ENCODE measurements at places on chromosomes 7 and 10.

GRCh38 chr7:151150388-151150787, 17.1 kb downstream of the GBX1 start:
- no peak for DNase-seq

- peak; percentile 98 for DNase-seq
These were observed 8.5 kb upstream of the METTL27 start for GRCh38 chr7:73850781-73851207.

DNA sequence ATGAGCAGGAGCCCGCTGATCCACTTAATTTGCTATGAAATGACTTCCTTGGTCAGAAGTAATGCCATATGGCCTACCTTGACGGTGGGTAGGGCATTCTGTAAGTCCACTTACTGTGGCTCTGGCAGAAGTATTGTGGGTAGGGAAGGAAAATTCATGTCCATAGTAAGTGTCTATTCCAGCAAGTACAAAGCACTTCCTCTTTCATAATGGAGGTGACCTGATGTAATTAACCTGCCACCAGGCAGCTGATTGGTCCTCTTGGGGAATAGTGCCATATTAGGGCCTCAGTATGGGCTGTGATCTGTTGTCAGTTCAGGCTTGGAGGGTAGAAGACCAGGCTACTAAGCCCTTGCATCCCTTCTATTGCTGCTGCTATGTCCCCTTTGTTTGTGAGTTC, 103.9 kb downstream of the SLC37A3 start:
- DNase-seq, result no peak

DNA sequence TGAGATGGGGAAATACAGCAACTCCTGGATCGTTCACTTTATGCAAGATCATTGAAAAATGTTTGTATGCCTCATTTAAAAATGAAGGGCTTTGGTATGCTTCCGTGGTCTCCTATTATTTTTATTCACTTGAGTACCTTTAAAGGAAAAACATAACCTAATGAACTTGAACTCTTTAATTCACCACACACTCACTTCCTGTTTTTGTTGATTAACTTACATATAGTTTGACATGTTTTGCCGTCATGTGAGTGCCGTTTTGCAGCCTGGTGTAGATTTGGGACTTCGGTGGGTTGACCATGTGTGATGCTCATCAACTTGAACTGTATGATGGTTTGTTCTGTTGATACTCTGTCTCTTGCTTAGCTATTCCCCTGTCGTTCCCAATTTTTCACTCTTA, 28.9 kb downstream of the CASP7 start:
- DNase-seq, result no peak

DNA sequence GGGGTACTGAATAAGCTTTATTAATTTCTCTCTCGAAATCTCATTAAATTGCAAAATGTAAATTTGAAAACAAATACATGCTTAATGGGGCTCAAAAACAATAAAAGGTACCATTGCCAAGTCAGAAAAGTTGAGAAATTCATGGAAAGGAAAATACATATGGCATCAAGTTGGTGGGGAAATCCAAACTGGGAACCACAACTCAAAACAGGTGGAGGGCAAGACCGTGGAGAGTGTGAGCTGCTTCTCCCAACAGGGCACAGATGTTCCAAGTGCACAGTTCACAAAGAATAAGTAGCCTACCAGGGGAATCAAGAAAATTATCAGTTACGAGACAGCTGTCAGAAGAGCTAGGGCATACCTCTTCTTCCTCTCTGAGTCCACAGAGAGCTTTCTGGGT, 26.6 kb downstream of the MKX start:
- DNase-seq, result no peak

DNA sequence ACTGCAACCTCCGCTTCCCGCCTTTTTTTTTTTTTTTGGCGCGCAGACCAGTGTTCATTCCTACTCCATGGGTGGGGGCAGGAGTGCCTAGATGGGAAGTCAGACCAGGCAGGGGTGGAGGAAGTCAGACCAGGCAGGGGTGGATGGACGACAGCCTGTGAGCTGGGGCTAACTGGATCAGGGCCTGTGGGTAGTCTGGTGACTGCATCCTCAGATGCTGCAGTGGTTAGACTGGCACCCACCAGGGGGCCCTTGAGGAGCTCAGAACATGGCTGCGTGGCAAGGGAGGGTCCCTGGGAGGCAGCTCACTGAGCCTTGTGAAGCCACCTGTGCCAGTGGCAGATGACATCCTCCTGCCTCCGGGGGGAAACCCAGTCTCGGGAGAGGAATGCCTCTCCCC, 35.1 kb downstream of the RCC1L start:
- DNase-seq, result no peak
